ENCODE measurements at places on chromosomes 16 and 17.

GRCh38 chr17:81440511-81441244, 45.4 kb downstream of the BAHCC1 start:
- no peak for DNase-seq

- DNase-seq, result no peak
Observed at GRCh38 chr17:48546924-48547807, 2.3 kb upstream of the HOXB2 start.

DNA sequence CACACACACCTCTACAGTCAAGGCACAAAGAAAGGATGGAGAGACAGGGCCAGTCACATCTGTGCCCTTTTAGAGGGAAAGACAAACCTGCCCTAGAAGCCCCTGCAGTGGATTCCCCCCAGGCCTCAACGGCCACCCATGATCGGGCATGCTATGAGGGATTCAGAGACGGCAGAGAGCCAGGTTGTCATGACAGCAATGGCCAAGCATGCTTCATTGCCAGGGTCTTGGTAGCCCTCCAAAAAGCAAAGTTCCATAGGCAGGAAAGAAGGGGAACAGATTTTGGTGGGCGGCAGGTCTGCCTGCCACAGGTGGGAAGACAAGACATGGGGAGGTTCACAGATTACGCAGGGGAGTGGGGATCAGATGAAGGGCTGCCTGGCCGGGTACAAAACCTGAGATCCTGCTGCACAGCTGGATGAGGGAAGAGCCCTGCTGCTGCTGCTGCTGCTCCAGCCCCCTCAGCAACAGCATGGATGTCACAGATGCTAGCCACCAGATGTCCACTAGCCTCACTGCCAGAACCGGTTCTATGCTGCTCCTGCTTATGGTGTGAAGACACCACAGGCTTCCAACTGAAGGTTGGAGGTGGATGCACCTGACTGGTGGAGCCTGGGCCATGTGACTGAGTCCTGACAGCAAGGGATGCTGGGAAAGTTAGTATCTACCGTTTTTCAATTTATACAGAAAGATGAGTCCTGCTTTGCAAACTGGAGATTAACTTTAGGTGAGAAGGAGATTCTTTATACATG, 17.8 kb downstream of the ACTG1 start:
- DNase-seq, result no peak

GRCh38 chr17:13593757-13594156, 8.0 kb downstream of the HS3ST3A1 start:
- DNase-seq, result no peak

DNA sequence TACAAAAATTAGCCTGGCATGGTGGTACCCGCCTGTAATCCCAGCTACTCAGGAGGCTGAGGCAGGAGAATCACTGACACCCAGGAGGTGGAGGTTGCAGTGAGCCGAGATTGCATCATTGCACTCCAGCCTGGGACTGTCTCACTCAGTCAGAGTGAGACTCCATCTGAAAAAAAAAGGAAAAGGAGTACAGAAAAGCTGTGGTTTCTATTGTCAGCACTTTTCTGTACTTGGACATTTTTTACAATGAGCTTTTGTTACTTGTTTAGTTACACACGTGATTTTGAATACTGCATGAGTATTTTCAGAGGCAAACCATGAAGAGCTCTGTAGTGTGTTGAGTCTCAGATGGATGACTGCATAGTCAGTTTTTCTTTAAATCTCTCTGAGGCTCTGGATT, 26.3 kb downstream of the ZC3H18 start:
- DNase-seq, result no peak

DNA sequence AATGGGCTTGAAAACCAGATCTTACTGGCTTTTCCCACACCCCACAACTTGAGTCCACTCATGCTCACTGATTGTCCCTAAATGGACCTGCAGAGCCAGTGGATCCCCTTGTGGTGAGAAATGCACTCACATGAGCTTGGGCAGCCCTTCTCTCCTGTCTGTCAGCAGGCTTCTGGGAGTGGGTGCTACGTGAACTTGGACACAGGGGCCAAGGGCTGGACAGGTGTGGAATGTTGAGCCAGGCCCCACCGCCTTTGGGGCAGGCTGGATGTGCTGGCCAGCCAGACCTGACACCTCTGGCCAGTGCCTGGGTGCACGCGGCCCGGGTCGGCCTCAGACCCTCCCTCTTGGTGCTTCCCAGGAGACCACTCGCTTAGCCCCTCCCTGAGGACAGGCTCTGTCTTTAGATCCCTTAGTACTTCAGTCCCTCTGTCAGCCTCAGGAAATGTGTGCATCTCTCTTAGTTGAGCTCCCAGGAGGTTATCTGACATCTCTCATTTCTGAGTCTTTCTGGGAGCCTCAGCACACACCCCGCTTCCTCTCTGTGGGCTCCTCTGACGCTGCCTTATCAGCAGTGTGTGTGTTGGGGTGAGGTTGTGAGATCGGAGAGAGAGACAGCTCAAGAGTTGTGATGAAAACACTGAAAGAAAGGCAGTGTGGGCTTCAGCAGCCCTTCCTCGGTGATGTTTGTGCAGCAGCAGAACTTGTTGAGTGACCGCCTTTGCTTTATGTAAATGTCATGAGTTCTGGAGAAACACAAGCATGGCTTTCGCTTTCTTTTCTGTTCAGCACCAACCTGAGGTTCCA, 117.0 kb downstream of the RAB11FIP4 start:
- DNase-seq, result peak; percentile 79

DNA sequence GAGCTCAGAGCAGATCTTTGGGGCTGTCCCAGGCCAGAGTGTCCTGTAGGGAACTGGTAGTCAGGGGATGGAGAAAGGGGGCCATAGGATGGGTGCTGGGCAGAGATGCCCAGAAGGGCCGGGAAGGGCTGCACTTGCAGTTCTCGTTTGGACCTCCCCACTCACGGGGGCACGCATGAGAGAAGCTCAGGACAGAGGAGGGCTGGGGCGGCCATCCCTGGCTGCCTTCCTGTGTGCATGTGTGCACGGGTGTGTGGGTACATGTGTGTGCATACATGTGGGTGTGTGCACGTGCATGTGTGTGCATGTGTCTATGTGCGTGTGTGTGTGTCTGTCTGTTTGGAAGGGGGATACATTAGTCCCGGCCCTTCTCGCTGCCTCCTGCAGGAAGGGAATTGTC, 73.3 kb downstream of the COG7 start:
- no peak for DNase-seq

DNA sequence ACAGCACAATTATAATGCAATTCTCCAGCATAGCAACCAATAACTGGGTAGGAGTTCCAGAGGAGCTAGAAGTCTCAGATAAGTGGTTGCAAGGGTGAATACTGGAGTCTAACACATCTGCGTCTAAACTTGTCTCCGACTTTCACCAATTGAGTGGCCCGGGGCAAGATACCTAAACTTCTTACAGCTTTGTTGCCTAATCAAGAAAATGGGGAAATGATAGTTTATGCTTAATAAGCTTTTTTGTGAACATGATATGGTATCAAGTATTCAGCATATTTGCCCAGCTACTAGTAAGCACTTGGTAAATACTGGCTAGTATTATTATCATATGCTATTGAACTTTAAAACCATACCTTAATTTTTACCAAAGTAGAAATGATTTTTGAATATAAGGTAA, 183.5 kb downstream of the KCNJ2 start:
- no peak for DNase-seq

DNA sequence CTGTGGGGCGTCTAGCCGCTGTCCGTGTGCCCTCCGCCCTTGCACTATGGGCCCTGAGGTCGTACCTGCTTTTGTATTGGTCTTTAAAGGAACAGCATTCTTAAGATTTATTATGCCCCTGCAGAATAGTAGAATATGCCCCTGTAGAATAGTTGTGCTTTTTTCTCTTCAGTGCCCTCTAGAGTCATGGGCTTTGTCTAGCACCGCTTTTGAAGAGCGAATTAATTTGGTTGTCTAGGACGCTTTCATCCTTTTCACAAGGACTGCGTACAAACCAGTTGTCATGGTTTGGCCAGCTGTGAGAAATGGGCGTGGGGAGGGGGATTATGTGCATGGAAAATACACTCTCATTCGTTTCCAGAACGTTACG, 621 bp downstream of the CEP95 start:
- peak; percentile 79 for DNase-seq

DNA sequence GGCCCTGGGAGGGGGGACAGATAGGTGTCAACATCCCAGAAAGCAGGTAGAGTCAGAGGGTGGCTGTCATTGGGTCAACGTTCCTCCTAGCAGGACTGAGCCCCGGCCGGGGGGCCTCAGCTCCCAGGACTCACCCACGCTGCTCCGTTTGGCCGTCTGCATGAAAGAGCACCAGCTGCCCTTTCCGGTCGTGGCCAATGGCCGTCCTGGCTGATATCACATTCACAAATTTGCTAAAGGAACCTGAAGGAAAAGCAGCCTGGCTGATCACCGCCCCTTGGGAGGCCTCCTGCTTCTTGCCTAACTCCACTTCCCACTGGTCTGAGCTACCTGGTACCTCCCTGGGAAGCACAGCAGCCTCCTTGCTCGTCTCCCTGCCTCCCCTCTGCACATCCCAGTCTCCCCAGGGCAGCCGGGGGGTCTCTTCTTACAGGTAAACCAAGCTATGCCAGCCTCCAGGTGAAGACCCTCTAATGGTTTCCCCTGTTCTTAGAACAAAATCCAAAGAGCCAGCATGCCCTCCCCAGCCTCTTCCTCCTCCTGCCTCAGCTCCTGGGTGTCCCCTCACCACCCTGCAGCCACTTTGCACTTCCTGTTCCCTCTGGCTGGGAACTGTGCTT, 3.4 kb downstream of the NAGPA start:
- no peak for DNase-seq

DNA sequence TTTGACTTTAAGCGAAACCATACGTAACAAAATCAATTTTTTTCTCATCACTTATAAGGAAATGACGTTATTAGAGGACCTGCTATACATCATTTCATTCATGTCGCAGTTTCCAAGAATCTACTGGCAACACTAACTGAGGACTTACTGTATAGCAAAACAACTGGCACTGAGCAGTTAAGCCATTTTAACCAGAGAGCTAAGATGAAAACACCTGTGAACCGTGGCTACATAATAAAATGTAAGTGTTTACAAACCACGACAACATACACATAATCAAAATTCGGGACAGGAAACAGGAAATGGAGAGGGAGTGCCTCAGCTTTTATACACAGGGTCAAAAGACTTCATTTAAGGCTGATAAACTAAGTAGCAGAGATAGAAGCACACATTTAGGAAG, 29.5 kb downstream of the METTL16 start:
- DNase-seq, result no peak

- no peak for DNase-seq
Observed at GRCh38 chr16:3068487-3068886, 3.0 kb downstream of the IL32 start.
